ENCODE measurements at places on chromosomes 5 and 9.
A peak's percentile ranks its signal among the peaks of the same experiment; 100 is the strongest.

DNA sequence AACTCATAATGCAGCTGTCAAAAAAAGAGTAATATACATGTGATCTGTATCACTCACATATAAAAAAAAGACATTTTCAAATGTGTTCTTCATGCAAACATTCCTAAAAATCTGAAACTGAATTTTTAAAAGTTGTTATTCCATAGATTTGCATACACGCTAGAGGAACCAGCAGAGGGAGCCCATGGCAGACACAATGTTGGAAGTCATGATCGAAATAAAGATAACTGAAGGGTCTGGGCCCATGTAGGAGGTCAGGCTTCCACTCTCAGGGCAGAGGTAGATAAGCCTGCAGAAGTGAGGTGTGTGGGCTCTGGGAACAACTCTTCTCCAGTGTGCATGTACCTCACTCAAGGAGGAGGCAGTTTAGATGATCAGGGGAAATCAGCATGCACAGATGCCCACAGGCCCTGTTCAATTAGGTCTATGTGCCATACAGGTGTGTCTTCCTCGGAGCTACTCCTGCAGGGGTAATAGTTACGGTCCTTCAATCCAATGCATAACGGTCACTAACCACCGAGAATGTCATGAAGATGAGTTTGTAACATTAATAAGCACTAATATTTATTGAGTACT is 208.6 kb downstream of the EPB41L4A start:
- no peak for DNase-seq

DNA sequence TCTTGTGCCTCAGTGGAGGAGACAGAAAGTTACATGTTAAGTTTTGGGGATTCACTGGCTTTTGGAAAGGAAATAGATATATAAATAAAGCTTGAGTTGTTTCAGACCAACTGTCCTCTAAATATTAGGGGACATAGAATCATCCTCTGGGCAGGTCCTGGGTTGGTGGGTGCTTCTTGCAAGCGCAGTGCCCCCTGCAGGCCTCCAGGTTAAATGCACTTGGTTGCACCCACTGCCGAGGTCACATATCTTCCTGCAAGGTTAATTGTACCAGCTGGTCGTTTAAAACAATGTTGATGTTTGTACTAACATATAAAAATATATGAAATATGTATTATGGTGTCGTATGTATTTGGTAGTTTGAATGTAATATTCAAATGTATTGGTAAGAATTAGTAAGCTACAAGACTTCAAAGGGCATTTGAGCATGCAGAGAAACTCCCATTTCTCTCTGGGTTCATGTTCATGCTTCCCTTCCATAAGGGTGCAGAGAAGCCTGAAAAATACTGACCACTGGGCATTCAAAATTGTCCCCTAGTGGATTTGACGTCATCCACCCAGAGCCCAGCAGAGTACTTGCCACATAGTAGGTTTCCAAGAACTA is 87.0 kb downstream of the ZNF618 start:
- peak; percentile 18 for DNase-seq

GRCh38 chr5:76617675-76618074 is 5.5 kb downstream of the F2RL2 start:
- no peak for DNase-seq

GRCh38 chr9:111825468-111826145 is 30.9 kb upstream of the SHOC1 start:
- DNase-seq, result no peak

- no peak for DNase-seq
Observed at GRCh38 chr5:157285310-157286035, 19.6 kb downstream of the CYFIP2 start.

- no peak for DNase-seq
Observed at GRCh38 chr5:65672796-65673195, 48.0 kb downstream of the SHLD3 start.

DNA sequence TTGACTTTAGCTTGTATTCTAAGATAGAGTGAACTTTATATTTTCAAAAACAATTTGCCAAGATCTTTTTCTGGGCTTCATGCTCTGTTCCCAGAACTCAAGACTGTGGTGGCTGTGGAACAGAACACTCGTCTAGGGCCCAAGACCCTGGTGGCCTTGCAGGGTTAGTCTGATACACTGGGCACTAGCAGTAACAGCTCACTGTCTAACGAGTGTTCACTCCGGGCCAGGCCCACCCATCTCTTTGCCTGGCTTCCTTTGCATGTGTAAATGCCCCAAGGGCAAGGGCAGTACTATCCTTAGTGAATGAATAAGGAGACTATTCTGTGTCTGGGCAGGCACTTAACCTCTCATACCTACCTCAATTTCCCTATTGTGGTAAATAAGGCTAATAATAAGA is 47.4 kb downstream of the PHF2 start:
- no peak for DNase-seq

GRCh38 chr9:88266416-88266815 is 121.8 kb upstream of the SPIN1 start:
- no peak for DNase-seq

- DNase-seq, result peak; percentile 55
Observed at GRCh38 chr5:36876965-36877666, 547 bp downstream of the NIPBL start.

GRCh38 chr9:124215368-124215910 is 42.3 kb upstream of the NEK6 start:
- no peak for DNase-seq

DNA sequence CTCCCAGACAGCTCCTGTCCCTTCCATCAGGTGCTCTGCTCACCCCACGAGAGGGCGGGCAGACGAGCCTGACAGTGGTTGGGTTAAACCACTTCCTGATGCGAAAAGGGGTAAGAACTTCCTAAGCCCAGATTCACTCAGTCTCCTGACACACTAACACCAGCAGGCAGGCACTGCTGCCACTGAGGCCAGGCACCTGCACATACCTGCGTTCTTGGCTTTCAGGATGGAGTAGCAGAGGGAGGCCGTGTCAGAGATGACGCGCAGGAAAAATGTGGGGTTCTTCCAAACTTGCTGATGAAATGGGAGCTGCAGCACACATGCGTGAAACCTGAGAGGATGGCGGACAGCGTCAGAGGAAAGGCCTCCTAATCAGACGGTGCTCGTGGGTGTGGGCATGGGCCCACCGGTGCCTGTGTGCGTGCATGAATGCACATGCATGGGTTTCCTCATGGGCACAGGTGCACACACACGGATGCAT is 29.9 kb downstream of the SLC6A18 start:
- peak; percentile 36 for DNase-seq

DNA sequence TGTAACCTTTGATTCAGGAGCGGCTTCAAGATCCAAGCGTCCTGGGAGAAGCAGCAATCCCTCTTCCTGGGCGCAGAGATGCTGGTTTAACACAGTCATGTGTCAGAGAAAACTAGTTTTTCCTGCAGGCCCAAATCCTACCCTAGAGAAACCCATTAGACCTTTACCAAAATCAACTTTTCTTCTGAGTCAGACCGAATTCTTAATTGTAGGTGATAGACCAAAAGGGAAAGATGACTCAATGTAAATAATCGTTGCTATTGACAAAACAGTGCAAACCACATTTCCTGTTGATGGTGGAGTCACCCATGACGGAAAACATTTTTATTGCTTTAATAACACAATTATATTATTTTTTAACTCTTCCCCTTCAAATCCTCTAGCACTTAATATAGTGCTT is 40.1 kb downstream of the SLC1A1 start:
- peak; percentile 24 for DNase-seq

DNA sequence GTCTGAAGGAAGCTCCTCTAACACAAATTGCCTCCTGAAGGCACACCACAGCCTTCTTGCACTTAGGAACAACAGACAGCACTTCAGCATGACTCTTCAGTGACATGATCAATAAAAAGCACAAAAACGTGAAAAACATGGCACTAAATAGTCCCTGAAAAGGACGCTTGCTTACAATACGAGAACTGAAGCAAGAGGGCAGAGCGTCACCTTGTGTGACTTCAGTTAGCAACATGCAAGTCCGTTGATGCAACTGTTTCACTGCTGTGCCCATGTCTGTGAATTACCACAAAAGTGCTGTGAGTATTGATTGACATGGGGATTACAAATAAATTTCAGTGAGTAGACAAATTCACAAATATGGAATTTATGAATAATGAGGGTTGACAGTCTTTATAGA is 219.9 kb upstream of the GAS1 start:
- DNase-seq, result no peak

DNA sequence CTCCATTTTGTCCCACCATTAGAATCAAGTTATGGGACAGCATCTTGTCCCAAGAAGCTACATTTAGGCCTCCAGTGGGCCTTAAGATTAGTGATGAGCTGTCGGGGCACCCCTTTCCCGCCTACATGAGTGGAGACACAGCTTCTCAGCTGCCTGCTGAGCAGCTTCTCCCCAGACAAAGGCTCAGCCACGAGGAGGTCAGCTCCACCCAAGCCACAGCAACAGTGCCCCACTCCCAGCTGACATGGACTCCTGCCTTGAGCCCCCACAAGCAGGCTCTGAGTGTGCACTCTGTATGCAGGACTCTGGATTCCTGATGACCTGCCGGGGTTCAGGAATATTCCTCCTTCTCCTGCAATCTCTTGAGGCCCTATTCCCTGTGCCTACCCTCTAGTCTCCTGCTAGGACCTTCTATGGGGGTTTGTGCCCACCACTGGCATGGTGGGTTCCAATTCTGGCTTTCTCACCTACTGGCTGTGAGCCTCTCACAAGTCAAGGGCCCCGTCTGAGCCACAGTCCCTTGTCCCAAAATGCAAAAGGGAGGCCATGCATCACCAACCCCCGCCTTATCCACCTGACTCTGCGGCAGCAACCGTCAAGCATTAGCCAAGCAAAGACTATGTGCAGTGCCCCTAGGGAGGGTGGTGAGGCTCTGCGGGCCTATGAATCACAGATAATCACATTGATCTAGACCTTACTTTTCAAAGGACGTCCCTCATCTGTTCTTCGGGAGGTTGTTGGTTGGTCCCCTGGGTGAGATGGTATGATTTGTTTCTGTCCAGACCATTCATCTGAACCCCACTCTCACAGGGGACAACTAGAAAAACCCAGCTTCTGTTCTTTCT is 269.1 kb downstream of the MED10 start:
- DNase-seq, result no peak

GRCh38 chr9:137213160-137214060 is 7.9 kb downstream of the NDOR1 start:
- no peak for DNase-seq

DNA sequence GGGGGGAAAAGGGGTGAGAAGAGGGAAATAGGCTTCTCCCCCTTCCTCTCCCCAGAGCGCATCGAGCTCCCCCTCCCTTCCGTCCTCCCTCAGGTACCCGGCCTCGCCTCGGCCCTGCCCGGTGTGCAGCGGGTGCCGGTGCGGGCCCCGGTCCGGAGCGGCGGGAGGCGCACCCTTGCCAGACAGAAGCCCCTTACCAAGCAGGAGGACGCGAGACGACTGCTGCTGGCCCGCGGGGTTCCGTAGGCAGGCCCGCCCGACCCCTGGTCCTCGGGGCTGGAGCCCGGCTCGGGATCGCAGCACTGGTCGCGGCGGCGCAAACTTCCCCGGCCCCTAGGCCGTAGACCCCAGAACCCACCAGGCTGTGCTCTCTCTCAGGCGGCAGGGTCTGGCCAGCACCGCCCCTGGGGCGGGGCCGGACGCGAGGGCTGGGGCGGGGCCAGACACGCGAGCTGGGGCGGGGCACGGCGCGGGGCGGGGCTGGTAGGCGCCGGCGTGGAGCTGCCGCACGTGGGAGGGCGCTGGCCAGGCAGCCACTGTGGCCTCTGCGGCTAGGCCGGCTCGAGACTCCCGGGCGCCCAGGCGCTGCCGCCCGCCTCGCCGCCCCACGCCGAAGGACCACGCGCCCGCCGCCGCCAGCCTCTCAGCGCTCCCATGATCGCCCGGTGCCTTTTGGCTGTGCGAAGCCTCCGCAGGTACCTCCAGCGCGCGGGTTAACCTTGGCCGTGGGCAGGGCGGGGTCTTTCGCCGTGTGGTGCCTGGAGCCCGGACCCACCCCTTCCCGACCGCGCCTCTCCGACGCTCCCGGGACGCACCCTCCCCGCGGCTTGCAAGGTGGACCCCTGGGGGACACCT is at the start of the genes NLN and SGTB:
NLN (plus strand) TSS at position 486 of the 855 bp plus-strand sequence; CDS start at position 655, 169 bp downstream.
SGTB (minus strand) TSS at position 390 of the 855 bp plus-strand sequence. CDS start 1,302 bp downstream, outside the sequence.
- peak; percentile 83 for DNase-seq

GRCh38 chr5:159451197-159452052 is 121.1 kb upstream of the IL12B start:
- no peak for DNase-seq

GRCh38 chr9:130918826-130919558 is 20.1 kb downstream of the FIBCD1 start:
- no peak for DNase-seq

DNA sequence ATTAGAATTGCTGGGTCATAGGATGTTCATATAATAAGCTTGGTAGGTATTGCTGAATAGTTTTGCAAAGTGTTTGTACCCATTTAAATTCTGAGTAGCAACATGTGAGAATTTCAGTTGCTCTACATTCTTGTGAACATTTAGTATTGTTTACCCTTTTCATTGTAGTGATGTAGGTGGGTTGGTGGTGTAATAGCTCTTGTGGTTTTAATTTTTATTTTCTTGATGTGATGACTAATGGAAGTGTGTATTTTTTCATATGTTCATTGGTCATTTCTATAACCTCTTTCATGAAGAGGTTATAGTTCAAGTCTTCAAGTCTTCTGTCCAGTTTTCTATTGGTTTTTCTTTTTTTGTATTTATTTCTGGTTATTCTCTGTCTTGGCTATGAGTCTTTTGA is 34.4 kb downstream of the RASA1 start:
- no peak for DNase-seq

DNA sequence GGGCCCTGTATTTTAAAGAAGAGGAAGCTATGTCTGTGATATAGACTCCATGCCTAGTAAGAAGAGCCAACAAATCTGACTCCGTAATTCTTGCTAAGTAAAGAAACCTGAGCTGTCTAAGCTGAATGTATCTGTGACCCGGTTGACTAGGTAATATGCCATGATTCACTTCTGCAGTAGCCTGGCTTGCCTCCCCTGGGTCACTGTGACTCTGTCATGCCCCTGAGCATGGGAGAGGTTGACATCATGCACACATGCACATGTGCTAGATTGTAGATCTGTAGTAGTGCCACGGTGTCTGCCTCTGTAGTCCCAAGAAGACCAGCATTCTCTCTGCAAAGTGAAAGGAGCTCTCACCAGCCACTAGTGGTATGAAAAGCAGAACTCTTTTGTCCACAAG is 9.1 kb downstream of the SLC22A5 start:
- DNase-seq, result no peak

- DNase-seq, result no peak
Observed at GRCh38 chr5:123086376-123087055, 2.5 kb upstream of the PRDM6 start.

DNA sequence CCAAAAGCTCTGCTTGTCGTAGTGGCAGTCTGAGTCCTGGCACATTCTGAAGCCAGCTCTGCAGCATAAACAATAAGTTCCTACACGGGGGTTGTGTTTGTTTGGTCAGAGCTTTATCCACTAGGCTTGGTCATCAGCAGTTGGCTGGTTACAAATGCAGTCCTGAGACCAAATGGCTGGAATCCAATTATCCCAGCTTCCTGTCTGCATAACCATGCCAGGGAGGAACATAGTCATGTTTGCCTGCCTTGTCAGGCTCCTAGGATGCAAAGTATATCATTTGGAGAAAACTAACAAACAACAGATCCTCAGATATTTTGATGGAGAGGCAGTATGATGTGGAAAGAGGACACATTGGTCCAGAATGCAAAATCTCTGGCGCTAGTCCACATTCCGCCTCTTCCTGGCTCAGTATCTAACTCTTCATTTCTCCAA is 85.8 kb downstream of the FBXO38 start:
- DNase-seq, result no peak

Data from CD4-positive, alpha-beta T cell treated with Interleukin-1 beta for 1 hour (primary cell).